Ascending aorta (tissue), 2 donors: ENCODE measurements at places on chromosomes 2 and 18.

GRCh38 chr2:19203866-19204265 lies 154.6 kb downstream of the OSR1 start:
- DNase-seq = no peak
- H3K27ac ChIP-seq = no peak overlapping the region
- no peak overlapping the region for H3K4me3 ChIP-seq
- H3K27me3 ChIP-seq = no peaks in the 10 kb centered on the region

DNA sequence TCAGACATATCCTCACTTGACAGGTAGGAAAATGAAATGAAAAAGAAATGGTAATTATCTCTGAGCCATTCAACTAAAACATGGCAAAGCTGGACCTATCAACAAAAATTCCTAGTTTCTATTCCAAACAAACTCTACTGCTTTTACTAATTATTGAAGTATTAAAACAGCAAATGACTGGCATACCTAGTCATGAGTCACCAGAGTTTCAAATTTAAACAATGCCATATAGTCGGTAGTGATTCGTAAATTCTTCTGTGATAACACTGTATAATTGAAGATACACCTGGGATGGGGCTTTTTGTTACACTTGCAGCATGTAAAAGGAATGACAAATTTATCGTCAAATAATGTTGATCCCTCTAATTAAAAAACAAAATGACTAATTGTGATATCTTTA lies 153.1 kb upstream of the THUMPD2 start:
- H3K27me3 ChIP-seq = no peaks in the 10 kb centered on the region
- H3K36me3 ChIP-seq = no peaks in the 10 kb centered on the region
- no peak overlapping the region for H3K4me3 ChIP-seq
- H3K4me1 ChIP-seq = no peaks in the 10 kb centered on the region
- no peak overlapping the region for H3K27ac ChIP-seq

DNA sequence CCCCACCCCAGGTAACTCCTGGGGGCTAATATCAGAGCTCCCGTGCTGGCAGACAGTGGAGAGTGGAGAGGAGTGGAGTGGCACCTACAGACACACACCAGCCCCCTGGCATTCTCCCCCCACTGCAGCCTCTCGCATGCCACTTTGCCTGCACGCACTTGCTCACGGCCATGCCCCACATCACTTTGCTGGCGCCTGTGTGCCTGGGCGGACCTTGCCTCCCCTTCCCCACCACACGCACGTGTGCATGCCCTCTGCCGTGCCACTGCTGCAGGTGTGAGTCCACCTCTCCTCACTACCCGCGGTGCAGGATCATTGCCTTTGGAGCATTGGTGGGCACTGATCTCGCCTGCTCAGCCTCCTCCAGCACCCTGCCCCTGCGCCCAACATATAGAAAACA lies 72.6 kb upstream of the DOK6 start:
- H3K4me1 ChIP-seq = no peaks in the 10 kb centered on the region
- H3K27ac ChIP-seq = no peak overlapping the region
- H3K27me3 ChIP-seq = no peaks in the 10 kb centered on the region
- H3K36me3 ChIP-seq = no peaks in the 10 kb centered on the region
- DNase-seq = no peak

DNA sequence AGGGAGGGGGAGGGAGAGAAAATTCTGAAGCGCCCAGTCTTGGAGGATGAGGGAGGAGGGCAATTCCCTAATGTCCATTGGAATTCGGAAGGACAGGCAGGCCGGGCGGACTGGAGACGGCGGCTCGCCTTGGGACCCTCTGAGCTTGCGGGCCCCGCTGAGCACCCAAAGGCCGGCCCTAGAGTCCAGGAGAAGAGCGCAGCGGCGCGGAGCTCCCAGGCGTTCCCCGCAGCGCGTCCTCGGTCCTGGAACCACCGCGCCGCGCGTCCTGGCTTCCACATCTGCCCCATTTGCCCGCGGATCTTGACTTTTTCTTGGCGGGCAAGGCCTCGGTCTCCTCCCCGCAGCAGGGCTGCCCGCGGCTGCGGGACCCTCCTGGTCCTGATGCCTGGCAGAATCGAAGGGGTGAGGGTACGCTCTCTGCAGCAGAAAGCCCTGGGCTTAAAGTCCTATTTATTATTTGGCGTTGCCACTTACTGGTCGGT lies 675 bp upstream of the MLPH start:
- no peaks in the 10 kb centered on the region for H3K36me3 ChIP-seq
- H3K4me3 ChIP-seq = peak overlapping the region; percentile 57
- peaks cover 11% of the 10 kb centered on the region for H3K4me1 ChIP-seq
- no peak for DNase-seq

- H3K36me3 ChIP-seq = peaks cover 33% of the 10 kb centered on the region
- H3K4me1 ChIP-seq = peaks cover 21% of the 10 kb centered on the region
- no peak for DNase-seq
- no peak overlapping the region for H3K4me3 ChIP-seq
- H3K27ac ChIP-seq = no peak overlapping the region
- no peaks in the 10 kb centered on the region for H3K27me3 ChIP-seq
Measured at GRCh38 chr2:96823198-96823597, 7.1 kb downstream of the CNNM3 start.

DNA sequence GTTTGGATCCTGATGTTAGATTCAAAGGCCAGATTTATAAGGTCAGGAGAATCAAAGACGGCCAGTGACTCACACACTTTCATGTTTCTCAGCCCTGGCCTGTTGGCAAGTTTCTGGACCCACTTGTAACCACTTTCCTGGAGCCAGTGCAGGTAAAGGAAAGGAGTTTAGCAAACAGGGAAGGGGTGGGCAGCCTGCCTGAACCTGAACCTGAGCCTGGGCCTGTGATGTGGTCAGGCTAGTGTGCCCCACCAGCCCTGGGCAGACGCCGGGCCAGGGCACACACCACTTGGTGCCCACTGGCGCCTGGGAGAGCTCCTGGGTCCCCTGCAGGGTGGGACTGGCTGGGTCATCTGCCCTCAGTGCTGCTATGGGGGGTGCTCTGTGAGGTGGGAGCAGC lies 100.5 kb upstream of the SPRED2 start:
- H3K27ac ChIP-seq = no peak overlapping the region
- H3K4me3 ChIP-seq = no peak overlapping the region
- no peaks in the 10 kb centered on the region for H3K36me3 ChIP-seq
- H3K27me3 ChIP-seq = no peaks in the 10 kb centered on the region
- H3K4me1 ChIP-seq = no peaks in the 10 kb centered on the region

DNA sequence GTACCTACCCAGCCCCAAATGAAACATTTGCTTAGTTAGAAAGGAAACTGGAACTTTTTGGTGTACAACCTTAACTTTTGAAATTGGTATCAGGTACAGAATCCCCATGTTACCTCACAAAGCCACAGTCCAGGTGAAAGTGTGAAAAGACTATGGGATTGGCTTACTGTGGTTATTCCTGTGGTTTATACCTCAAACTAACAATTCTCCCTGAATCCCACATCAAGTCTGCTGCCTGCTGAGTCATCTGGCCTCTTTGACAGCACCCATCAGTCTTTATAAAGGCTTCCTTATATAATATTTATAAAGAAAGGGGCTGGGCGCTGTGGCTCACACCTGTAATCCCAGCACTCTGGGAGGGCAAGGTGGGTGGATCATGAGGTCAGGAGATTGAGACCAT lies 164.6 kb downstream of the TMEM247 start:
- no peak overlapping the region for H3K4me3 ChIP-seq
- peaks cover 4% of the 10 kb centered on the region for H3K4me1 ChIP-seq
- H3K27ac ChIP-seq = no peak overlapping the region
- no peak for DNase-seq
- peaks cover 7% of the 10 kb centered on the region for H3K36me3 ChIP-seq

DNA sequence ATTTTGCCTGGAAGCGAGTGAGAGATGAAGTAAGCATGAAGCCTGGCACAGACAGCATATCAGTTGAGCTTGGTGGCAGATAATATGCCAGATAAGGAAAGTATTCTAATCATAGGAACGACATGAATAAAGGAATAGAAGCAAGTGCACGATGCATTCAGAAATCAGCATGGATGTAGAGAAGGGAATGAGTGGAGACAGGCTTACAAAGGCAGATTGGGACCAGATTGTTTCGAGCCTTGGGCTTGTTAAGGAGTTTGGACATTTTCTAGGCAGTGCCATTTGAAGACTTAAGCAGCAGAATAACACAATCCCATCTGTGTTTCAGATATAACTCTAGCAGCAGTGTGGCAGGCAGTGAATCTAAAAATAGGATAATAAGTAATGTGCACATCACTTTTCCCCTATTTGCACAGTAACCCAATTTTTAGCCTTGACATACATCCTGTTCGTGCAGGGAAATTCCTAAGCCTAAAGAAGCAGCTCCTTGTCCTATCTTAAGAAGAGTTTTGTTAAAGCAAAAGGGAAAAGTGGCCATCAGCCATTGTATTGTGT lies 450.2 kb downstream of the PLCL1 start:
- no peak overlapping the region for H3K4me3 ChIP-seq
- no peaks in the 10 kb centered on the region for H3K36me3 ChIP-seq
- DNase-seq = no peak

GRCh38 chr2:184452907-184453306 lies 145.4 kb upstream of the ZNF804A start:
- no peak overlapping the region for H3K4me3 ChIP-seq
- H3K36me3 ChIP-seq = no peaks in the 10 kb centered on the region
- H3K27ac ChIP-seq = no peak overlapping the region
- H3K27me3 ChIP-seq = no peaks in the 10 kb centered on the region
- H3K4me1 ChIP-seq = no peaks in the 10 kb centered on the region
- DNase-seq = no peak

GRCh38 chr2:209368914-209369313 lies 54.9 kb upstream of the MAP2 start:
- peak; percentile 87 for DNase-seq
- no peaks in the 10 kb centered on the region for H3K36me3 ChIP-seq
- no peak overlapping the region for H3K27ac ChIP-seq
- H3K27me3 ChIP-seq = no peaks in the 10 kb centered on the region

GRCh38 chr18:22221350-22221749 lies 52.0 kb downstream of the GATA6 start:
- no peak overlapping the region for H3K4me3 ChIP-seq
- no peaks in the 10 kb centered on the region for H3K27me3 ChIP-seq
- no peak overlapping the region for H3K27ac ChIP-seq
- DNase-seq = no peak
- H3K4me1 ChIP-seq = peaks cover 2% of the 10 kb centered on the region

DNA sequence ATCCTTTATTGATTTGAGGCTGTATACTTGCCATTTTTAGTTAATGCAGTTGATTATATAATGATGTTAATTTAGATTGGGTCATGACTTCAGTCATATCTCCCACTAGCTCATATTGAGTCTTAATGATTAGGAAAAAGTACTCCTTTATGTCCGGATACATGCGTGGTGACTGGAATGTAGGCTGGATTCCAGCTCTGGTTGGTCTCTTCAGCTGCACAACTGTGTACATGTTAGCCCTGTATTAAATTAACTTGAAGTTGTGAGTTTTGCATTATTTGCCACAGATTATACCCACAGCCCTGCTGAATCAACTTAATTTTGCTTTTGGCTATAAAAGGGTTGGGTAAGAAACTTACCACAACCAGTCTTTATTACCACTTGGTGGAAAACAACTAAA lies 22.5 kb downstream of the MOB4 start:
- no peaks in the 10 kb centered on the region for H3K27me3 ChIP-seq
- no peak overlapping the region for H3K27ac ChIP-seq

DNA sequence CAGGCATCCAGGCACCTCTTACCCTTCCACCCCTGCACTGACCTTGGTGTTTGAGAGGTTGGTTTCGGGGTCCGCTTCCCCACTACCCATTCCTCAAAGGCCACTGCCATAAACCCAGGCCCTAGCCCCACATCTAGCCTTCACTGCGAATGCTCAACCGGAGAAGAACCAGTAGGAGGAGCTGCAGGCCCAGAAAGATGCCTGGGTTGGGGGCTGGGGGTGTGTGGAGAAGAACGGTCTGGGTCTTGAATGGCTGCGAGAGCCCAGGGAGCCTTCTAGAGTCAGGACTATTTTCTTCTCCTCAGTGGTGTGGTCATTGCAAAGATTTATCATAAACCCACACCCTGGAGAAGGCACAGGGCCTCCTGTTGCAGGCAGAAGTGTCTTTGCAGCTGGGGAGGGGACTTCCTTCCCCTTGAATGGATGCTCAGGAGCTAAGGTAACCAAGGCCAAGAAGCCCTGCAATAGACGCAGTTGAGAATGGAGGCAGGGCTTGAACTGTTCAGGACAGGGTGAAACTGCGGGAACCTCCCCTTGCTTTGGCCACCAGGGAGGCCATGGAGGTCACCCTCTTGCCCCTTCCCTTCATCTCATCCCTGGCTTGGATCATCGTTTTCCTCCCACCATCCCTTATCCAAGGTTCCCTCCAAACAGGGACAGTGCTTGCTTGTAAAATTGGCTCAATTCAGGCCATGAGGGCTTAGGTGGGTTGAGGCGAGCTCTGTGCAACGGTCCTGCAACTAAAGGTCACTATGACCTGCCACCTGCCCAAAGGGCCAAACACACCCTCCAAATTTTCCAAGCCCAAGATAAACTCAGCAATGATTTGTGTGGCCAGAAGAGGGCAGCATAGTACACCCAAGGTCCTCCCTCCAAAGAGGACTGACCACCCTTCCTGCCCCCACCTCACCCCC lies 20.9 kb downstream of the THNSL2 start:
- no peaks in the 10 kb centered on the region for H3K4me1 ChIP-seq
- no peaks in the 10 kb centered on the region for H3K36me3 ChIP-seq
- no peak overlapping the region for H3K27ac ChIP-seq

- H3K36me3 ChIP-seq = no peaks in the 10 kb centered on the region
- no peak overlapping the region for H3K27ac ChIP-seq
- no peaks in the 10 kb centered on the region for H3K4me1 ChIP-seq
- no peak for DNase-seq
- H3K4me3 ChIP-seq = no peak overlapping the region
Measured at GRCh38 chr2:241952816-241953215, 83.3 kb downstream of the RTP5 start.

- H3K27me3 ChIP-seq = no peaks in the 10 kb centered on the region
- no peak for DNase-seq
- H3K4me3 ChIP-seq = no peak overlapping the region
- no peaks in the 10 kb centered on the region for H3K36me3 ChIP-seq
- no peaks in the 10 kb centered on the region for H3K4me1 ChIP-seq
Measured at GRCh38 chr2:212669761-212670160, 131.2 kb upstream of the ERBB4 start.

DNA sequence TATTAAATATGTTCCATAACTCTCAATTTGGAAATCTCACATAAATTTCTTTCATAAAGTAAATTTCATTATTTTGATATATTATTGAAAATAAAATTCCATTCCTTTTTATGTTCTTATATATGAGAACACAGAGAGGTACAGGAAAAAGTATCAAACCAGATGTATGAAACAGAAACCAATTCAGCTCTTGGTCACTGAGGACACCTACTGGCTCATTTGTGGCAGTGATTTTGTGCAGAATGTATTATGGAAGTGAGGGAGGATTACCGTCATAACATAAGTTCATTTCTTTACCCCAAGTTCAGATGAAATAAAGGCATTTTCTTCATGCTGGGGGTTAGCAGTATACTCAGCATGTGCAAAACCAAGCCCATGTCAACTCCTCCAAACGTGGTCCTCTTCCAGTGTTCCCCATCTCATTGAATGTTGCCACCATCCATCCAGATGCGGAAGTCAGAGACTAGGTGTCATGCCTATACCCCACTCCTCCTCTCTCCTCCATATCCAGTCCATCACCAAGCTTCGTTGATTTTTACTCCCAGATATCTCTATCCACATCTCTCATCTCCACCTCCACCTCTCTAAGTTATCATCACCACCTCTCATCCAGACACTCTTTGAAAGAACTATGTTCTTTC lies 41.7 kb upstream of the MALL start:
- no peak overlapping the region for H3K4me3 ChIP-seq
- H3K27ac ChIP-seq = peak overlapping the region; percentile 9
- H3K4me1 ChIP-seq = peaks cover 4% of the 10 kb centered on the region

- no peaks in the 10 kb centered on the region for H3K4me1 ChIP-seq
- peak overlapping the region; percentile 89 for H3K4me3 ChIP-seq
- no peaks in the 10 kb centered on the region for H3K27me3 ChIP-seq
- peak overlapping the region; percentile 99 for H3K27ac ChIP-seq
Measured at GRCh38 chr18:22179174-22179573, 9.8 kb downstream of the GATA6 start.
